ENCODE measurements at places on chromosomes 5 and 9.

GRCh38 chr9:37283730-37284325, 138.7 kb upstream of the GRHPR start:
- DNase-seq: no peak

- peak; percentile 67 for DNase-seq
These were observed 71.0 kb downstream of the FER start for GRCh38 chr5:108818613-108819272.

GRCh38 chr5:180271221-180271620, 20.7 kb downstream of the MAPK9 start:
- peak; percentile 70 for DNase-seq

- no peak for DNase-seq
These were observed 587.3 kb downstream of the GABRG2 start for GRCh38 chr5:162654661-162655405.

GRCh38 chr5:17365811-17366138, 132.3 kb upstream of the TAF11L2 start:
- DNase-seq: no peak

All from inflammatory macrophage treated with lipopolysaccharide for 4 hours (primary cell).